ENCODE measurements at places on chromosomes 1 and 21.

DNA sequence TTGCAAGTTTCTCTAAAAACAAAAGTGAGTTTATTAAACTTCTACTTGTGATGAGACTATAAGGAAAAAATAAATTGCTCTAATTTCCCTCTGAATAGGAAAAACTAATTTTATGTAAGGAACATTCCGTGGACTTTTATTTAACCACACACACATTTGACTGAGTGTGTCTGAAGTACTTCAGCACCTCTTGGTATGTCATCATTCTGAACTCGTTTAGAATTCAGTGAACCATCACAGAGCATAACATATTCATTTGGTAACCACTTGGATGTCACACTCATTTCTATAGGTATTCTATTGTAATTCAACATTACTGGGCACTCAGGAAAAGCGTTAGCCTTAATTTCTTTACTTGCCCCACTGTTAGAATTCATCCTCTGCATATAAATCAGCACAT is 79.1 kb downstream of the RGS21 start:
- H3K4me3 ChIP-seq, result no peak overlapping the region
- no peaks in the 10 kb centered on the region for H3K27me3 ChIP-seq
- no peaks in the 10 kb centered on the region for H3K4me1 ChIP-seq
- DNase-seq, result no peak
- H3K36me3 ChIP-seq, result no peaks in the 10 kb centered on the region

DNA sequence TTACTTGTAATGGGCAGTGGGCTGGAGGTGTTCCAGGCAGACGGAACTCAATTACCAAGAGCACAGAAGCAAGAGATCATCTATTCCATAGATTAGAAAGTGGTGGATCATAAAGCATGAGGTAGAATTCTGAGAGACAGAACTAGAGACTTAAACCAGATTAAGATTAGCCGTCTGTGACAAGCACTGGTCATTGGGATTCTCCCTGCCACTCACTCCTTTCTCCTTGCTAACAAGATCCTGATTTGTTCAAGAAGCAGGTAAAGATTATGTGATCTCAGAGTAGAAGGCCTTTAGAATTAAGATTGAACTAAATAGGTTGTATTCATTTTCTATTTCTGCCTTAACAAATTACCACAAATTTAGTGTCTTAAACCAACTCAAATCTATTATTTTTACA is 1.5 kb upstream of the HSPA13 start:
- H3K27me3 ChIP-seq, result no peaks in the 10 kb centered on the region
- peaks cover 15% of the 10 kb centered on the region for H3K4me1 ChIP-seq
- H3K27ac ChIP-seq, result no peak overlapping the region
- no peak for DNase-seq
- H3K36me3 ChIP-seq, result no peaks in the 10 kb centered on the region

DNA sequence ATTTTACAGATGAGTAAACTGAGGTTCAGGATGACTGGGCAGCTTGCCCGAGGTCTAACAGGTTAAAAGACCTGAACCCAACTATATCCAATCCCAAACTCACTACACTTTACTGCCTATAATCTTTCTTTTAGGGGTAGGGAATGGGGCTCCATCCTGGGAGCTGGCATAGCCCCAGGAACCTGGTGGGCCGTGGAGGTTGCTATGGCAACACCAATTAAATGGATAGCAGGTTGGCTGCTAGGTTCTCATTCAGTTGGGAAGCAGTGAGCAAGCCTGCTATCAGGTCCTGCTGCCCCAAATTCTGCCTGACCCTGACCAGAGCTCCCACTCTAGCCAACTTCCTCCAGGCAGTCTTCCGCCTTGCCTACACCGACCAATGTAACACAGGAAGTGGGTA is 40.9 kb downstream of the LRP8 start:
- no peaks in the 10 kb centered on the region for H3K4me1 ChIP-seq
- H3K36me3 ChIP-seq, result peaks cover 15% of the 10 kb centered on the region
- H3K27ac ChIP-seq, result no peak overlapping the region
- no peak for DNase-seq
- H3K27me3 ChIP-seq, result no peaks in the 10 kb centered on the region
- H3K4me3 ChIP-seq, result no peak overlapping the region

DNA sequence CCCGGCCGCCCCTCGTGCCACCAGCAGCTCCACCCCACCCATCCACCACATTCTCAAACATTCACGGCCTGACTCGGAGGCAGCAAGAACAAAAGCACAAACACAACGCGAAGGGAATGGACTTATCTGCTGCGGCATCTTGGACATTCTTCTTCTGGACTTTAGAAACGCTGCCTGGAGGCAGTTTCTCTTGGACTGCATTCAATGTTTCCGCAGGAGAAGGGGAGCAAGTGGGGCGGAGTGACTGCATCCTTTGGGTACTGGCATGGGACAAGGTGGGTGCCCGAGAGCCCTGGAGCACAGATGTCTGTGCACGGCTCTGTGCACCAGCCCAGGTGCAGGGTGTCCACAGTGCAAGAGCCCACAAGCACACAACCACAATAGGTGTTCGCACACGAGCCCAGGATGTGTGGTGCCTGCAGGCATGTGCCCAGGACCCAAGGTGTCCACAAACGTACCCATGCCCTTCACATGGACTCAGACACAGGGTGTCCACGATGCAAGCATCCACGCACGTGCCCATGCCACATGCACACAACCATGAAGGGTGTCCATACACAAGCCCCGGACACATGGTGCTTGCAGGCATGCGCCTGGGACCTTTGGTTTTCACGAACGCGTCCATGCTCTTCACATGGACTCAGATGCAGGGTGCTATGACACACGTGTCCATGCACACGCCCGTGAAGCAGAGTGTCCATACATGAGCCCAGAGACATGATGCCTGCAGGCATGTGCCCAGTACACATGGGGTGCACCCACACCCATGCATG is 53.6 kb downstream of the WNT9A start:
- no peak overlapping the region for H3K27ac ChIP-seq
- no peak for DNase-seq
- H3K36me3 ChIP-seq, result no peaks in the 10 kb centered on the region
- 0 out of 2 replicates have a peak, but pooled peaks cover 3% of the 10 kb centered on the region for H3K4me1 ChIP-seq

DNA sequence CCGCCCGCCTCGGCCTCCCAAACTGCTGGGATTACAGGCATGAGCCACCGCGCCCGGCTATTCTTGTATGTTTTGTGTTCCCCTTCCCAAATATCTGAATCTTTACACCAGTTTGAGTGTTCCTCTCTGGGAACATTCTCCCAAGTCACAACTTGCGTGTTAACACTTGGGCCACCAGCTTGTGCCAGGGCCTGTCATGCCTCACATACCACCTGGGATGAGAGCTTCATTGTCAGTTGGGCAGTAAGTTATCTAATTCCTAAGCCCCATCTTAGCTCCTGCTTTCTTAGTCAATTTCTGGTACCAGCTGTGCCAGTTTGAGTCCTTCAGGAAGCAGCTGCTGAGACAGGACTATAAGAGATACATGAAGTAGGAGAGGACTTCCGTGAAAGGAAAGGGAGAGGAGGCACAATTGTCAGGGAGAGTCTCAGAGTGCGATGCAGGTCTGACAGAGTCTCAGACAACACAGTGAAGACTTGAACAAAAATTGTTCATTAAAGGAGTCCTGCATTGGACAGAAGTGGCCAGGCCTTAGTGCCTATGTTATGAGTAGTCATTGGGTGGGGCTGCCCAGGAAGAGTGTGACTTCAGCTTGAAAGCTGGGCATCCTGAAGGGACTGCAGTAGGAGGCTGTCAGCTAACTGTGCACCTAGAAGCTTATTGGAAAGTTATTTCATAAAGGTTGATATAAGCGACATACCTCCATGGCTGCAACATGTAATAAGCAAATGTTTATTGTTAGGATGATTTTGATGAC is 17.3 kb downstream of the ZFYVE9 start:
- no peak overlapping the region for H3K4me3 ChIP-seq
- no peak for DNase-seq
- no peaks in the 10 kb centered on the region for H3K27me3 ChIP-seq
- H3K36me3 ChIP-seq, result peaks cover 8% of the 10 kb centered on the region

- no peaks in the 10 kb centered on the region for H3K36me3 ChIP-seq
- peaks cover 32% of the 10 kb centered on the region for H3K27me3 ChIP-seq
- H3K4me3 ChIP-seq, result no peak overlapping the region
Observed at GRCh38 chr1:205777994-205778393, 2.7 kb upstream of the RAB29 start.

GRCh38 chr21:16573578-16573977 is 843.8 kb downstream of the USP25 start:
- H3K27ac ChIP-seq, result no peak overlapping the region
- 0 out of 2 replicates have a peak, but pooled peaks cover 5% of the 10 kb centered on the region for H3K4me1 ChIP-seq
- H3K4me3 ChIP-seq, result no peak overlapping the region
- H3K36me3 ChIP-seq, result no peaks in the 10 kb centered on the region
- H3K27me3 ChIP-seq, result no peaks in the 10 kb centered on the region
- DNase-seq, result no peak

DNA sequence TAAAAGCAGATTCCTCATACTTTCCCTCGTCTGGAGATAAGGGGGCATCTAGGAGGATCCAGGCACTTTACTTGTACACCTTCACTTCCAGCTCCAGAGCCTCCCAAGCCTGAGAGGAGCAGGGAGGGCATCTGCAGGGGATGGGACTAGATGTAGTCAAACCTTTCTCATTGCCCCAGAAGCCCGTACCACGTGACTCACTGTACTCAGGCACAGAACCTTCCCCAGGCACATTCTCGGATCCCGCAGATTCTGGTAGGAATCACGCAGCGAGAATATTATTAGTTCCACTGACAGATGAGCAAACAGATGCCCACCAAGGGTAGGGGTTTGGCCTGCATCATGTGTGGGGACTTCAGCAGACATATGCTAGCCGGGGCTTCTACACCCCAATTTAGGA is 25.2 kb upstream of the TNR start:
- no peaks in the 10 kb centered on the region for H3K36me3 ChIP-seq
- DNase-seq, result no peak
- H3K27ac ChIP-seq, result no peak overlapping the region

DNA sequence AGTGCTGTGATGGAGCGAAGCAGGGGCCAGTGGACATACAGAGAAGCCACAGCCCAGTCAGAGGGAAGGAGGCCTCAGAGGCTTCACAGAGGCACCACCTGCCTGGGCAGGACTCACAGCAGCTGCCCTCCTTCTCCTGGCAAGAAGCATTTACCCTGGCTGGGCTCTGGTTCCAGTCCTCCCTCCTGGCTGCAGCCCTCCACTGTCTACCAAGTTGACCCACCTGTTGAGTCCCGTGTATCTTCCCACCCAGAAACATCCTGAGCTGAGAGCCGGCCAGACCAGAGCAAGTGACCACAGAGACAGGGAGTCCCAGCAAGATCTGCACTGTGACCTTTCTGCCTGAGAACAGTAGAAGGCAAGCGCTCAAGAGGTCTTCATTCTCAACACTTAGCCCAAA is 49.7 kb downstream of the GLIS1 start:
- no peak overlapping the region for H3K27ac ChIP-seq
- H3K4me1 ChIP-seq, result peaks cover 10% of the 10 kb centered on the region
- no peaks in the 10 kb centered on the region for H3K27me3 ChIP-seq
- DNase-seq, result no peak
- H3K4me3 ChIP-seq, result no peak overlapping the region

- H3K4me1 ChIP-seq, result no peaks in the 10 kb centered on the region
- no peaks in the 10 kb centered on the region for H3K36me3 ChIP-seq
- no peaks in the 10 kb centered on the region for H3K27me3 ChIP-seq
- H3K27ac ChIP-seq, result no peak overlapping the region
- DNase-seq, result no peak
Observed at GRCh38 chr1:36479505-36480051, 3.1 kb downstream of the CSF3R start.

- no peak overlapping the region for H3K27ac ChIP-seq
- DNase-seq, result peak; percentile 72
- H3K27me3 ChIP-seq, result no peaks in the 10 kb centered on the region
Observed at GRCh38 chr1:204834336-204834735, 36.3 kb upstream of the NFASC start.

DNA sequence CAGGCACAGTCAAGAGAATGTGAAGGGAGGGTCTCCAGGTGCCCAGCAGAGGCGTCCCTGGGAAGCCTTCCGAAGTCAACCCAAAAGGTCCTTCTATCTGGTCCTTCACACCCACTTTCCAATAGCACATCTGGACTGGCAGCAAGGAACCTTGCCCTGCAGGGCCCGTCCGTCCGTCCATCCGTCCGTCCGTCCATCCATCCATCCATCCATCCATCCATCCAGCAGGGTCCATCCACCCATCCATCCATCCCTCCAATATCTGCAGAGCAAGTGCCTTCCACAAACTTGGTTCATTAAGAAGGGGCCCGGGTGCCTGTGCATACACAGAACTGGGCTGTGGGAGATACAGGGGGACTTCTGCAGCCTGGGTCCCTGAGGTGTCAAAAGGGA is 31.6 kb downstream of the SLC45A1 start:
- peaks cover 10% of the 10 kb centered on the region for H3K4me1 ChIP-seq
- no peak overlapping the region for H3K4me3 ChIP-seq
- no peak overlapping the region for H3K27ac ChIP-seq
- no peak for DNase-seq
- H3K27me3 ChIP-seq, result no peaks in the 10 kb centered on the region

- H3K36me3 ChIP-seq, result no peaks in the 10 kb centered on the region
- no peak overlapping the region for H3K27ac ChIP-seq
- peaks cover 28% of the 10 kb centered on the region for H3K4me1 ChIP-seq
- no peaks in the 10 kb centered on the region for H3K27me3 ChIP-seq
- H3K4me3 ChIP-seq, result 0 out of 2 replicates have a peak overlapping the region, but pooled peaks have one; percentile 17
Observed at GRCh38 chr1:201693890-201694607, 134.9 kb upstream of the IPO9 start.

DNA sequence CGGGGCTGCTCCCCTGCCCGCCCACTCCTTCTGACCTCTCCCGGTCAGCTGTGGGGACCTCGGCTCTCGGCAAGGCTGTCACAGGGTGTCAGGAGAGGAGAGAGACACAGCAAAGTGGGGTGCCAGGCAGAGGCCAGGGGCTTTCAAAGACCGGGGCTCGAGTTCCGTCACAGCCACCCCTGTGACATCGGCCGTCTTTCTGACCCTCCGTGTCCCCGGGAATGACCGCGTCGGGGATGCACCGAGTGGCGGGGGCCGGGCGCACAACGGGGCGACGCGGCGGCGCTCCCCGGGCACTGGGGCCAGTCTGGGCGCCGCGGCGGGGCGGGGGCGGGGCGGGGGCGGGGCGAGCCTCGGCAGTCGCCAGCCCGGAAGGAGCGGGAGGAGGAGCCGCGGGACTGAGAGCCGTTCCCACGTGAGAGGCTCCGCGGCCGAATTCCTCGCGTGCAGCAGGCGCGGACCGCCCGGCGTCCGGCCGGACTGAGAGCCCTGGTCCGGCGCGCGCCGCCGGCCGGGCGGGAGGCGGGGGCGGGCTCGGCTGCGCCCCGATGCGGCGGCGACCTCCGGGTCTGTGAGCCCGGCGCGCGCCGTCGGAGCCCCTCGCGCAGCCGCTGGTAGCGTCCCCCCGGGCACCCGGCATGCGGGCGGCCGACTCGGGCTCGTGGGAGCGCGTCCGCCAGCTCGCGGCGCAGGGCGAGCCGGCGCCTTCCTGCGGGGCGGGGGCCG is 229.7 kb upstream of the TMEM51 start:
- peaks cover 44% of the 10 kb centered on the region for H3K27me3 ChIP-seq
- peaks cover 9% of the 10 kb centered on the region for H3K4me1 ChIP-seq
- no peak overlapping the region for H3K27ac ChIP-seq
- DNase-seq, result peak; percentile 64

DNA sequence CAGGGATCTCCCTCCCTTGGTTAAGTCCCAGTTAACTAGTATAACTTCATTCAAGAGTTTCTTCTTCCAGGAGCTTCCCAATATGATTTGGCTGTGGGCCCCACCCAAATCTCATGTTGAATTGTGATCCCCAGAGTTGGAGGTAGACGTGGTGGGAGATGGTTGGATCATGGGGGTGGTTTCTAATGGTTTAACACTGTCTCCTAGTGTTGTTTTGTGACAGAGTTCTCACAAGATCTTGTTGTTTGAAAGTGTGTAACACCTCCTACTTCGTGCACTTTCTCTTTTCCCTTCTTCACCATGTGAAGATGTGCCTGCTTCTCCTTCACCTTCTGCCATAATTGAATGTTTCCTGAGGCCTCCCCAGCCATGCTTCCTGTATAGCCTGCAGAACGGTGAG is 251.8 kb upstream of the FGGY start:
- no peak overlapping the region for H3K27ac ChIP-seq
- no peak overlapping the region for H3K4me3 ChIP-seq
- no peaks in the 10 kb centered on the region for H3K27me3 ChIP-seq
- 0 out of 2 replicates have a peak, but pooled peaks cover 3% of the 10 kb centered on the region for H3K36me3 ChIP-seq
